Heart left ventricle (tissue), 16 donors: ENCODE measurements at places on chromosomes 4 and X. TPM values are rescaled to one million over a fixed set of nuclear protein-coding genes. Genes with fewer than 3 reads are reported as not detected.

TMEM35A gene
- 0.13 TPM for total RNA-seq

BCORL1 gene
- total RNA-seq: 11.0 TPM

CT45A1 gene
- not detected for total RNA-seq

CSAG3 gene
- total RNA-seq: not detected

CLDN34 gene
- not detected for total RNA-seq

ARSJ gene
- total RNA-seq: 2.5 TPM

DNA sequence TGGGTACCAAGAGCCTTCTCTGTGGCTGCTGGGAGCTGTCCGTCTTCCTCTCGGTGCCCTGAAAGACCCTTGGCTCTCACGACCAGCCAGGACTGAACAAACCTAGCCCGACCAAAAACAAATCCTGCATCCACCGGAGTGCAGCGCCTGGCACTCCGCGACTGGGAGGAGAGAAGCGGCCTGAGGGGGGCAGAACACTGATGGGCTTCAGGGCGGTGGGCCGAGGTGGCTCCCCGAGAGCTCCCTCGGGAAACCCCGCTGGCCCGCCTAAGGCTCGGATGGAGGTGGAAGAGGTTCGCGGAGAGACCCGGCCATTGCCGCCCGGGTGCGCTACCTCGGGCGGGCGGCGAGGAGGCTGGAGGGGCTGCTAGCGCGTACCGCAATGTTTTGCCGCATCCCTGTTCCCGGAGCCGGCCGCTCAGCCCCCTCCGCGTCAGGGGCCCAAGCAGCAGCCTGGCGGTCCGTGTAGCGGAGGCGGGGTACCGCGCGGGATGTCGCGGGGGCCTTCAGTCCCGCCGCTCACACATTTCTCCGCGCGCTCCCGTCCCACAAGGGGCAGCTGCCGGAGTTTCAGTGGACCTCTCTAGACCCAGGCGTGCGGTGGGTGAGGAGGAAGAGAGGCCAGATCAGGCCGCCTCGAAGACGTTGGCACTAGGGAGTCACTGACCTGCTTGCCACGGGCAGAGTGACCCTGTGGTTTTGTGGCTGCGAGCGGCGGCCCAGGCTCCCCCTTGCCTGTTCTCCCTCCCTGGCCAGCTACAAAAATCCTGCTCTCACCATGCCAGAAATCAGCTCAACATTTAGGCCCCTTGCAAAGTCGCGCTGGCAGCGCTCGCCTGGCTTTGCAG is 2.2 kb downstream of the SLITRK4 start:
- no peak for DNase-seq

- DNase-seq: no peak
Observed at GRCh38 chr4:111697176-111697942, 447.9 kb upstream of the FAM241A start.

GRCh38 chr4:19095491-19096046 is 1074.0 kb upstream of the LCORL start:
- no peak for DNase-seq

DNA sequence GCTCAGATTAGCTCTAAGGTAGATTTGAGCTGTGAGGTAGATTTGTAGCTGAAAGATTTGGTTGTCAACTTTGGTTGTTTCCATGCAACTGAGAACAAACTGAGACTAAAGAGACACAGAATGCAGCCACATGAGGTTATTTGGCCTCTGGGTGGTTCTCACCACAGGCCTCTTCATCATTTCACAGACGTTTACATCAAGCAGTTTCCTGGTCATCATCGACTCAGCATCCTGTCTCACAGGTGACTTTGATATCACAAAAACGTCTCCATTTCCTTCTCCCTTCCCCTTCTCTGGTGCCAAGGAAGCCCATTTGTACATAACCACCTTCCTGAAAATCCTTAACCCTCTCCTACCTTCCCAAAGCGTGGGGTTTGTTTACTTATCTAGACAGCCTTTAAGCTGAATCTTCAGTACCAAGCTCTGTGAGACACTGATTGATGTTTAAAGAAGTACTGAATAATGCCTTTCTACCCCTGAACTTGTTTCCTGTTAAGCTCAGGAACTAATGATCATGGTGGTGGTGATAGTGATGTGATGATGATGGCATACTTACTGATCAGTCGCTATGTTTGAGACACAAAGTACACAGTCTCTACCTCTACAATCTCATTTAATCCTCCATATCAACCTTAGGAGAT is 81.9 kb downstream of the FAM114A1 start:
- DNase-seq: no peak

GRCh38 chrX:17768997-17769396 is 31.7 kb downstream of the SCML1 start:
- DNase-seq: no peak

DNA sequence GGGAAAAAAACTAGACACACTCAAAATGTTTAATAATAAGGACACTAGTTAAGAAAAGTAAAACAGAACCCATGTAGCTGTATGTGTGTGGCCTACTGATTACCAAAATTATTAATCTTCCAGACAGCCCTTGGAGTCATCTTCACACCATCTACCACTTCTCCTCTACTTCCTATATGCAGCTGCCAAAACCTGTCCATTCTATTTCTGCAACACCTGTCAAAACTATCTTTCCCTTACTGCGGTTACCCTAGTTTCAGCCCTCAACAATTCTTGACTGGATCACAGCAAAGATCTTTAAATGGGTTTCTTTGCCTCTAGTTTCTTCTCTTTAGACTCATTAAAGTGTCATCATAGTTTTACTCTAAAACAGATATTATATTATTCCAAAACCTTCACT is 72.6 kb downstream of the GPR82 start:
- no peak for DNase-seq

DNA sequence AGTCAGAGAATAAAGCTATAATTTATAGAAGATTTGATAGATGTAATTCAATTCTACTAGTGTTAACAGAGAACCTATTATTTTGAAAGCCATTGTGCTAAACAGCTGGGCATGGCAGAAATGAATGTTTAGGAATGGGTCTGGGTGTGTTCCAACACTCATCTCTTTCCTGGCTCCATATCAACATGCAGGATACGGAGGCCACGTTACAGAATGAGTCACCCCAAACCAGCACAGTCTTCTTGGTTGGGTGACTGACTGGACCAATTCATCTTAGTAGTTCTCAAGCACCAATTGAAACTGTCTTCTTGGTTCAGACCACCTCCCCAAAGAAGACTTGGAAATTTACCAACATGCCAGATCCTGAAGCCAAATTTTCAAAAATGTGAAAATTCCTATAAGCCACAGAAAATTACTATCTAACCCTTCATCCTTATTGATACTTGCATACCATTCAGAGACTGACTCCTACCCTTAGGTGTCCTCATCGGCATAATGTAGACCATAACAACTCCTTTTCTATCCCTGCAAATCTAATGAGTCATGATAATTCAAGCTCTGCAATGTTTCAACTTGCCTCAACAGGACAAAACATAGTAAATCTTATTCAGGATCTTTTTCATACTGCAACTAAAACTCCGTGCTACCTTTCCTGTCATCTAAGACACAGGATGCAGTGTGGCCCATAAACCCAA is 52.0 kb upstream of the ATOH1 start:
- no peak for DNase-seq

DNA sequence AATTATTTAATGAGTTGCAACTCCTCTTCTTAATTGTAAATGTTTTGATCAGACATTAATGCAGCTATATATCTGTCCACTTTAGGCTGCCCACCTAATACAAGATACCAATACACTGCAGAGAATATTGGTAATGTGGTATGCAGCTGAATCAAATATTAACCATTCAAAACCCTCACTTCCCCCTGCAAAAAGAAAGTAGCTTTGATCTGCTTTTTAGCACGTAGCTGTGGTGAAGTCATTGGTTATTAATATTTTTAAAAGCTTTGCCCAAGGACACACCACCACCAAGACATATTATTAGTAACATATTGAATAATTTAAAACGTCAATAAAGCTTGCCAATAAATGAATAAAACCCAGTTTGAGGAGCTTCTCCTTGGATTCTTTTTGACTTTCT is 28.6 kb upstream of the CYP2U1 start:
- no peak for DNase-seq

- DNase-seq: no peak
Observed at GRCh38 chrX:65925592-65925991, 114.3 kb downstream of the VSIG4 start.

- DNase-seq: no peak
Observed at GRCh38 chrX:68792083-68792482, 36.7 kb upstream of the EFNB1 start.

DNA sequence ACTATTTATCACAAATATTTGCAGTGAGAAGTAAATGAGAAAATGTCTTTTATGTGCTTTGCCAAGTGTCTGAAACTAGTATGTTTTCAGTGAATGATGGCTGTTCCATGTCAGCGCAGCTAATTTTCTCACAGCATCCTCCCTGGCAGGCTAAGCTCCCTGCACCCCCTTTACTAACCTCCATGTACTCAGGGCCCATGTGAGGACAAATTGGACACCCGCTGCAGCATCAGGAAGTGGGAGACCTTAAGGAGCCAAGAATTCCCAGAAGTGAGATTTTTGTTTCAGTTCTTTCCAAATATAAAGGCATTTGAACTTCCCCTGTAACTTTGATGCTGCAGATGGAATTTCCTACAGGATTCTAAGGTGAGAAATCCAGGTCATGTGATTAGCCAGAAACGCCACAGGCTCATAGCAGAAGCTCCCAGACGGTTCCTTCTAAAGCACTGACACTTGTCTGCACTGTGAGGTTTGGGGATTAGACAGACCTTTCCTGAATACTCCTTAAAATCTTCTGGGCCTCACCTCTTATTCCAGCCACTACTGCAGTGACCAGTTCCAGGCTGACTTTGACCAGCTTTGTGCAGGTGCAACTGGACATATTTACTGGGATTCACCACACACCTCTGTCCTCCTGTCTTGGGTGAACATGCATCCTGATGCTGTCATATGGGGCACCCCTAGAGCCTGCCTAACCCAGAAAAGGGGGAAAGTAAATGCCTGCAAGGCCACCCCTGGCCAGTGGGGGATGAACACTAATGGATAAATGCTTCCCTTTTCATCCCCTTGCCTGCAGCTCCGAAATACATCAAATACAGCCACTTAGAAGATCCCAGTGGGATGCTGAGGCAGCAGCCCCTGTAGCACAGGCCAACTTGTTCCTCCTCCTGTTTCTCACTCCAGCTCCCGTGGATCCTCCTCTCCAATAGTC is 45.9 kb downstream of the LGI2 start:
- no peak for DNase-seq

DNA sequence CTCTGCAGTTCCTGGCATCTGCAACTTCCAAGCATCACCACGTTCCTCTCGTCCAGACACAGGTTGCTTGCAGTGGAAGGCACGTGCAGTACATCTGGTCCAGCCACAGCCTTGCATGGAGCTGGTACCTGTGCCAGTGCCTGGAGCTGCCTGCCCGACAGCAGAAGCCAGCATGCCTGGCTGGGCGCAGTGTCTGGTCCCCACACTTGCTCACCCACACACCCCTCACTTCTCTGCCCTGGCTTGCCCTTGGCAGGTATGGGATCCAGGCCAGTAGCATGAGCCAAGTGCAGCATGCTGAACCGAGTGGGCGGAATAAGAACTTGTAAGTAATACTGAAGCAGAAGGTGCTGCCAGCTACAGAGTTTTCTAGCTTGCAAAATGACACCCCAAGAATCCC is 39.9 kb downstream of the SH3BGRL start:
- no peak for DNase-seq

GRCh38 chr4:161256172-161256571 is 907.6 kb downstream of the FSTL5 start:
- DNase-seq: no peak

DNA sequence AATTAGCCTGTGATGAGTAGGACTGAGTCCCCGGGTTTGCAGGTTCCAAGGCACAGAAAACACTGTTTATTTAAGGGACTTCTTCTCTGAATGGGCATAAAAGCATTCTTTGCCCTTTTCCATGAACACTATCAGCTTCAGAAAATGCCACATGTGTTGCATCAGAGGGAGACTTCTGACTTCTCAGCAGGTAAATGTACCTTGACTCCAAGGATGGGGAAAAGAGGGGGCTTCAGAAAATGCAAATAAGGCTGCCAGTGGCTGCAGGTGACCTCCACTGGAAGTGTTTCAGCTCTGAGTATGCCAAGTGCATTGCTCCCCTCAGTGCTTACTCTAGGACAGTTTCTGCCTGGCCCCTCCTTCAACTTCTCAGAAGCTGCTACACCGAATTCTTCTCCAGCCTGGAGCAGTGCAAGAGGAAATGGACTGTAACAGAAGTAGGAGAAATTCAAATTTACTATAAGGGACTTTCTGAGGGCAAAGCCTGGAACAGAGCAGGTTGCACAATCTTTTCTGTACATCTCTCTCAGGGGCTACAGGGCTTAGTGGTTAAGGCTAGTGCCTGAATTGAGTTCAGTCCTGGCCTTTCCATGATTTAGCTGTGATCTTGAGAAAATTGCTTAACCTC is 233.2 kb downstream of the PTTG2 start:
- no peak for DNase-seq

- no peak for DNase-seq
Observed at GRCh38 chr4:165207016-165207430, 338 bp upstream of the KLHL2 start.

GRCh38 chrX:147573266-147573665 is 338.5 kb upstream of the FMR1 start:
- no peak for DNase-seq

DNA sequence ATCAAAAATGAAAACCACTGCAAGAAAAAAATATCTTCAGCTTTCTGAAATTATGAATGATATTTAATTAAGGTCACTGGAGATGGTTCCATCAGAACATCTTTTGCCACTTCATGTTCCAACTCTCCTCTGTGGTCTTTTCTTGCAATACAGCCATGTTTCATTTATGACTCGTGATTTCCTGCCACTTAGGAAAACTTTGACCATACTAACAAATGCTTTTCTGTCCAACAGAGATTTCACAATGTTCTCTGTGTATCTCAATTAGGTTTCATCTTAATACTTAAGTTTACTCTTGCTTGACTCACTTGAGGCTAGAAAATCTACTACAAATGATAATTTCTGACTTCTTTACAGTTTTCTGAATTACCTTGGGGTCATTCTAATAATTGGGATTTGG is 330.9 kb downstream of the CXXC4 start:
- DNase-seq: no peak

DNA sequence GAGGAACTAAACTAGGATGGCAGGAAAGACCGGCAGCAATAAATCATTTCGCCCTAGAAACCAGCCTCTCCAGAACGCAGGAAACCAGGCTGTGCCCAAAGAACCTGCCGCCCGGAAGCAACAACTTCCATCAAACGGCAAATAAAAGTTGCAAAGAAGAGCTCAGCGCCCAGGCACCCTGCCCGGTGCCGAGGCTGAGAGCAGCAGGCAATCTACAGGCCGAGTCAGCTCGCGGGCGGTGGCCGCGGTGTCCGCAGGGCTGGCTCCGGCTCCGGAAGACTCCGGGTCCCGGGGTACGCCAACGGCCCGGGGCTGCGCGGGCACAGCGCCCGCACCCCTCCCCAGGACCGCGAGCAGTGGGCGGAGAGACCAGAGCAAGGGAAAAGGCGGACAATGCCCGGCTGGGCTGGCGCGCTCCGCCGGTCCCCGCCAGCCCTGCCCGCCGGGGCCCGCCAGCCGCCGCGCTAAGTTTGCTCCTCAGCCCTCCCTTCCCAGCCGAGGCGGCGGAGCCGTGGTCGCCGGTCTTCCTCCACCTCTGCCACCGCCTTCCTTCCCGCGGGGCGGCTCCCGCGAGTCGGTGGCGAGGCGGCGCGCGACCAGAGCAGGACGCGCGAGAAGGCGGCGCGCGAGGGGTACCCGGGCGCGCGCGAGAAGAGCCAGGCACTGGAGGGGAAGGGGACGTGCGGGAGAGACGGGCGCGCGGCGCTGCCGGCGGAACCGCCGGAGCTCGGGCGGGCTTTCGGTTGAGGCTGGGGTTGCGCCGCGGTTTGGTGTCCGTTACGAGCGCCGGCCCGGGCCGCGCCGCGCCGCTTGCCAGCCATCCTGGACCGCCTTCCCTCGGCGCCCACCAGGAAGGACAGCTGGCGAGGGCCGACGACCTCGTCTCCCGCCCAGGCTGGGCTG is 733 bp downstream of the FRYL start:
- peak; percentile 73 for DNase-seq
